ENCODE measurements at places on chromosomes 2 and 18.

GRCh38 chr2:55269645-55269990 lies 587 bp upstream of the MTIF2 start:
- DNase-seq: no peak

DNA sequence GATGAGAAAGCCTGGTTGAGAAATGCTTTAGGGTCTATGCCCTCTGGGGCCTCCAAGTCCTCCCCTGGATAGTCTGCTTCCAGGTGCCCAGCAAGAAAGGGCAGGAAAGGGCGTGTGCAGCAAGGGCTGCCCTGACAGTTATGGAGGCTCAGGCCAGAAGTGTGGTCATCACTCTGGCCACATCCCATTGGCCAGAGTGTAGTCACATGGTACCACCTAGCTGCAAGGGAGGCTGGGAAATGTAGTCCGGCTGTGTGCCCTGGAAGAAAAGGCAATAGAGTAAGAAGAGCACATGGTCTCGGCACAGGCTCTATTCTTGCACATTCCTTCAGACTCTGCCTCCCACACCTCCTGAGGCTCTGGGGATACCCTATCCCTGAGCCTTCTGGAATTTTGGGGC lies 35.7 kb downstream of the ODC1 start:
- no peak for DNase-seq

DNA sequence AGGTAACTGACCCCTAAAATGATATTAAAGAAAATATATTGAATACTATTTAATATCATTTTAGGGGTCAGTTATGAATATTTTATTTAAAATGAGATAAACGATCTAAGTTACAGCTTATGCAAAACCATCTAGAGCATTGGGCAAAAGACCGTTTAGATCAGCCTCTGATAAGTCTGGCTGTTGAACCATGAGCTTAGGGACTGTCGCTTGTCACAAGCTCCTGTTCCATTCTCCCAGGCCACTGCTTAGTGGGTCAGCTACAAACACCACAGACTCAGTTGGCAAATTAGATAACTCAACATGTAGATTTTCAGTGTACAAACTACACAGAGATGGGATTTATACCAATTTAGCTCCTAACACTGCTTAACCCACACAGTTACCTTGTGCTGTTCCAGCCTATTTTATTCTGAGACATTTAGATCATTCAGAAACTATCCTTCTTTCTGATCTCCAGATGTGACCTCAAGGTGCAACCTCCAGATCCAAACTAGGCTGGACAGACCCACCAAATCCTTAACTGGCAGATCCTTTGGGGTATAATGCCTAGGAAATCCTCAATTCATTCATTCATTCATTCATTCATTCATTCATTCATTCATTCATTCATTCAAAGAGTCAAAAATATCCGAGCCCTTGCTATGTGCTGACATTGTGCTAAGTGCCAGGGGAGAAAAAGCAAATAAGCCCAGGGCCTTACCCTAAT lies 82.8 kb downstream of the HRH4 start:
- DNase-seq: no peak

- DNase-seq: no peak
Observed at GRCh38 chr18:67143028-67143427, 373.5 kb downstream of the DSEL start.

DNA sequence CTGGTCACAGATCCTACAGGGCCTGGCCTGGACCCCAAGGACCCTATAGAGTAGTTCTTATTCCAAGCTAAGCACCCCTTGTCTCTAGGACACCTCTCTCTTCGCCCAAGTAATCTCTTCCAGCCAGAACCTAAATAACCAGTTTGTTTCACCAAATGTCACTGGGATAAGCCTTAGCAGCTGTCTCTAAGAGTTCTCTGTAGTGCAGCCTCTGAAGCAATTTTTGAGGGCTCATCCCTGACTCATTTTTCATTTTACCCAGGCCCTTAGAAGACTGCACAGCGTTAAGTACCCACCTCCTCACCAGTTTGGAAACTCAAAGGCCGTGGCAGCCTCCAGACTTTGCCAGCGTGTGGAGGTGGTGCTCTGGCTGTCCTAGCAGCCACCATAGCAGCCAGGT lies 290.1 kb upstream of the SIX2 start:
- DNase-seq: no peak

GRCh38 chr18:75160364-75160763 lies 48.6 kb downstream of the PTGR3 start:
- no peak for DNase-seq

- no peak for DNase-seq
Observed at GRCh38 chr2:136962105-136962725, 196.9 kb downstream of the THSD7B start.

DNA sequence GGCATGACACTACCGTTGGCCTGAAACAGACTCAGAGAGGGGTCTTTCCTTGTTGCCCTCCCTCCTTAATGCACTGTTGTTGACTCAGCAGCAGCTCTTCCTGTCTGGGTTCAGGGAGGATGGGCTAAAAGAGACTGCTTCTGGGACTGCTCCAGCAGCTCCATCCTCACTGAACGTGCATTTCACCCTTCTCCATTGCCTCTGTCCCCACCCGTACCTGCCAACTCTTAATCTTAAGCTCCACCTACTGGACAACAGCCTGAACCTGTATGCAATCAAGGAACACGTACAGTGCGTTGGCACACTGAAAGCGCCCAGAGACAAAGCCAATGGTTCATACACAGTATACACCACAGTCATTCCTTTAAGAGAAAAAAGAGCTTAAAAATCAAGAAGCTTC lies 230.8 kb upstream of the RAB6C start:
- no peak for DNase-seq

DNA sequence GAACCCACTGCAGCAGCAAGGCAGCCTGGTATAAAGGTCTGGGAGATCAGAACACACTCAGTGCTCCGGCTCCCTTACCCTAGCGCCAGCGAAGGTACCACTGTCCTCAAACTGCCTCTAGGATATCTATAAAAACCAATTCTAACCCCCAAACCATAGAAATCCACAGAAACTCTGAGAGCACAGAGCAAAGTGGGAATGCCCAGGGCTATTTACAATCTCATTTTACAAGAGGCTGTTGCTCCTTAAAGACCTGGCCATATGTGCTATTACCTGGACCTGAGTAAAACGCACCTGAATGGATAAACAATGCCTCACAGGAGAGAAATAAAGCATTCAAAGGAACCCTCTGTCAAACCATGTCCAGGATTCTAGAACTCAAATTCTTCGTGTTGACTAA lies 4.3 kb downstream of the STK39 start:
- DNase-seq: no peak

DNA sequence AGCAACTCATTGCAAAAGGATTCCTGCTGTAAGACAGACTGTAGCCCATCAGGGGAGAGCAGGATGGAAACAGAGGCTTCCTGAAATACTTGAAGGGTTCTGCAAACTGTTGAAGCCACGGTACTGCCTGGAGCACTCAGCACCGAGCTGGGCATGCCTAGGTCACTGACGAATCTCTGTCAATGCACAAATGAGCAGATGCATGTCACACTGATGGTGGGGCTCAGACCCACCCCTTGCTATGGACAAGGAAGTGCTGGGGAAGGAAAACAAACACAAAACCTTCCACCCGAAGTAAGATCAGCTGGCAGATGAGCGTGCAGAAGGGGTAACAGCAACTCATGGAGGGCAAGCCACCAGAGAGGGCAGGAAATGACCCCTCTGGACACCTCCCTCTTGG lies 136.7 kb downstream of the BCL2 start:
- no peak for DNase-seq

DNA sequence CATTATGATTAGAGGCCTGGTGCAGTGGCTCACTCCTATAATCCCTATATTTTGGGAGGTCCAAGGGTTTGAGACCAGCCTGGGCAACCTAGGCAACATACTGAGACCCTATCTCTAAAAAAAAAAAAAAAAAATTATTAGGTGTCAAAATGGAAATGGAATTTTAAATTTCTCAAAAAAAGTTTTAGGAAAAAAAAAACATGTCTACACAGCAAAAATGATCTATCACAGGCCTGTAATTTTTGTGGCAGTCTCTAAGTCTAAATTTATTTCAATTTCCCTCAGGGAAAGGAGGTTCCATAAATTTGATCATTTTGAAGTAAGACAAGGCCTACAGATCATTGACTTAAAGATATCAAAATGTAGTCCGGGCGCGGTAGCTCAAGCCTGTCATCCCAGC lies 16.3 kb downstream of the MRPL44 start:
- no peak for DNase-seq

DNA sequence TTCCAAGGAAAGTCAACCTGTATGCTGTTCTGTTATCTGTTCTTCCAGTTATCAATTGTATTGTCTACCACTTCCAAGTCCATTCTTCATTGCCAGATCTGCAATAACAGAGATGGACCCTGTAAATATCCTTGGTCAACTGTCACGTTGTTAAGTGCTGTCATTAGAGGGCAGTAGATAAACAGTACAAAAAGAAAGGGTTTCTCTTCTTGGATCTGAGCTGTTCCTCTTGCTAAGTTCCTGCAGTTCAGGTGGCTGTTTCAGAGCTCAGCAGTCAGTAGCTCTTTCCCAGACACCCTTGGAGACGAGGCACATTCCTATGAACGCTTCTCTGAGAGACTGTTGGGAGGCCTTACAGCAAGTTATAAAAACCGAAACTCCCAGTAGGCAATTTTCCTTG lies 957.1 kb upstream of the CHAC2 start:
- DNase-seq: no peak

DNA sequence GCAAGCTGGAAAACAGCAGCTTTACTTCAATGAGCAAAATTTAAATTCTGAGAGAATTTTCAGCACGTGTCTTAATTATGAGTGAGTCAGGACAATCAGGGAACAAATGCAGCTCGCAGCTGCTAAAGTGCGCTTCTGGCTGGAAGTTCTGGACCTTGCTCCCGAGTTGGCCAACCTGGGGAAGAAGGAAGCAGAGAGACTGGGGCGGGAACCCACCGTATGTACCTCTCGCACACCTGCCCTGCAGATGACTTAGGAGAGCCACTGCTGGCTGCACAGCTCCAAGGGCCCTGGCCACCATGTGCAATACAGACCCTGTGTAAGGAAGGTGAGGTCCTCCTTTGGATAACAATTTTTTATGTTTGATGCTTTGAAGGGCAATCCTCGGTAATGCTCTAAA lies 42.4 kb downstream of the REEP1 start:
- no peak for DNase-seq

GRCh38 chr2:70557171-70557838 lies 3.7 kb upstream of the TGFA start:
- no peak for DNase-seq

DNA sequence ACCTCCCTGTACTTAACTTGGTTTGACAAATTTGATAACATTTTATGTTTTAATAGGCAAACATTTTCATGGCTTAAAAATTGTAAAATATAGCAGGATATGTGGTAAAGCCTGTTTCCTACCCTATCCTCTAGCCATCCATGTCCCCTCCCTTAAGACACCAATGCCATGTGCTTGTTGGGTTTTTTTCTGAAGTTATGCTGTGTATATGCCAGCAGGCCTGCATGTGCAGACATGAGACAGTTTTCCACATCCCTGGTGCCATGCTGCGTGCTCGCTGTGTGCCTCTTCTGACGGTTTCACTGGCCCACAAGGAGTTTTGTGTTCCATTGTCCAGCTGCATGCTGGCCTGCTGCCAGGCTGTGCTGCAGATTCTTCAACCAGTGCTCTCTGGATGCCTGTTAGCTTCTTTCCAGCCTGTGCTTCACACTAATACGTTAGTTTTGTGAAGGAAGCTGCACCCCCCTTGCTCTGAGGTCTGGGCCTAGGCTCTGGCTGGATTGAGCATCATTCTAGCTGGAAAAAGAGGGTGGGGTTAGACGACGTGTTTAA lies 16.9 kb downstream of the INPP4A start:
- no peak for DNase-seq

DNA sequence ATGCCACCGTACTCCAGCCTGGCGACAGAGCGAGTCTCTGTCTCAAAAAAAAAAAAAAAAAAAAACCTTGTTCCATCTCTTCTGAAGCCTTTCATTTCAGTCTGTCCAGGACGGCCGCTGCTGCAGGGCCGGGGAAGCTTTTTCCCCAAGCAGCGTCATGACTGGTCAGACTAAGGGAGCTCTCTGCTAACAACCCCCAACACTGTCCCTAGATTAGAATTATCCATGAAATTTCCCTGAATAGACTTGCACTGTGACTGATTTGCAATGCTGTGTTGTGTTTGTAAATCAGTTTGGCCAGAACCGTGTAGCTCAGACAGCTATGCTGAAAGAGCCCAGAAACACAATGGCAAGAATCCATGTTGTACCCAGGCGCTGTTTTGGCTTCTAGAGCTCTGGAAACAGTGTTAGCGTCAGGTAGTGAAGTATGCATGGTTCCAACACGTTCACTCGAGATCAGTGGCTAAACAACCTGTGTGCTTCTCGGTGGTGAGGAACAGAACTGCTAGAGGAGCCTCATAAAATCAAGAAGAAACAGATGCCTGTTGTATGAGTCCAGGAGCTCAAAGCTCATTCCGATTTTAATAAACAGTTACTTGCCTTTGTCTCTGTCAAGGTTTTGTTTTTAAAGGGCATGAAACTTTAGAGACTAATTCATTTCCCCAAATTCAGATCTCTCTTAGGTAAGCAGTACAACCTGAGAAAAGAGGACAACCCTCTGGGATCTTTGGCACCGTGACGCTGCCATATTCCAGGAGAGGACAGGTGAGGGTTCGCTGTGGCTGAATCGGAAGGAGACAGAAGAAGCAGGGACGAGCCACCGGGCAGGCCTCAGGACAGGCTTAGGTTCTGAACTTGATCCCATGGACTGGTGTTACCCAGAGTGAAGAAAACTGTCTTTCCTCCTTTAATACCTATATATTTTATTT lies 43.5 kb downstream of the GORASP2 start:
- DNase-seq: no peak

GRCh38 chr2:8576525-8577167 lies 105.2 kb upstream of the ID2 start:
- DNase-seq: peak; percentile 17

DNA sequence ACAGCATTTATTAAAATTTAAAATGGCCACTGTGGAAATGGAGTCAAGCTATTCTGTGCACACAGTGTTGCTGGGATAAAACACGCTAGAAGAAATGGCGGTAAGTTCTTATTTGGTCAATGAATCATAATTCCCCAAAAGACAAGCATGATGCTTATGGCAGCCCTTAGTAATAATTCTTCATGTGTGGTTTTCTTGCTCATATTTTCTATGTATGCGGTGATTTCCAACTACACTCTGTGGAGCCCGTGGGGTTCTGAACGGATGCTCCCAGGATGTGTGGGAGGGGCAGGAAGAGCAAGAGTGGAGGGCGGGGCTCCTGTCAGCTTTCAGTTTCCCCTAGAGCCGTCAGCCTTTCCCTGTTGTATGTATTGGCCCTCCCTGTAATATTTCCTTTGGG lies 91.7 kb upstream of the RMDN2 start:
- DNase-seq: no peak

GRCh38 chr18:7272311-7273049 lies 41.6 kb downstream of the LRRC30 start:
- no peak for DNase-seq

GRCh38 chr18:22340331-22340730 lies 77.4 kb downstream of the CTAGE1 start:
- DNase-seq: no peak

GRCh38 chr2:228118940-228119339 lies 62.5 kb downstream of the SPHKAP start:
- no peak for DNase-seq
